ENCODE measurements at places on chromosomes 5 and 9.

DNA sequence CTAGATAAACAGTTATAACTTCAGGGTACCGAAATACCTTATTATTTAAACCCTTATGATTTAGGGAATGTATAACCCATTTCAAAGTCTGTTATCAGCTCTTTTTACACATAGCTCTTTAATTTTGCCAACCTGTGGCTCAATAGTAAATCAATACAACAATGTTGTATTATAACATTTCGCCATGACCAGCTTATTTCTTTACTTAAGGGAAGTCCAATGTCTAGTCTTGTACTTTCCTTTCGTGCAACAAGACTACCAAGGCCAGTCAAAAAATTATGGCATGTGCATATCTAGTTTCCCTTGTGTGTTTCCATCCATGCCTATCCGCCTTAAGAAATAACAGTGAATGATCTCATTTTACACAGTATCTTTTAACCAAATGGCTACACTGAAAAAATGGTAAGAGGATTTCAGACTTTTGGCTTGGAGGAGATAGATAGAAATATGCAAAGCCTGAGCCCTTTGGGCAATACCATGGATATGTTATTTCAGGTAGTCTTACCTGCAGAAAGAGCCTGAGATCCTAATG is 239.5 kb upstream of the RPS23 start:
- DNase-seq: no peak

DNA sequence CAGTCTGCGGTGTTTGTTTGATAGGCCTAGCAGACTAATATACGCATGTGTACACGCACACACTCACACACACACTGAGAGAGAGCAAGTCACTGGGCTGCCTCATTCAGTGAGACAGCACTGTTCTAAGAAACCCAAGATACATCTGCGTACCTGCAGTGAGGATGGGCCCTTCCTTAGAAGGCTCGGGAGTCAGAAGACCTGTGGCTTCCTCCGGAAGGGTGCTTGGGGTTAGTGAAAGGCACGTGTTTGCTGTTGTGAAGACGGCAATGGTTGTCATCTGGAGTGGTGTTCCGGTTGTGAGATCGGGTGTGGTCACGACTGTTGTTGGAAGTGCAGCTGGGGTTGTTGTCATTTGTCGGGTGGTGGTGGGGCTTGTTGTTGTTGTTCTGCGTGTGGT is 11.7 kb downstream of the TIMD4 start:
- no peak for DNase-seq

DNA sequence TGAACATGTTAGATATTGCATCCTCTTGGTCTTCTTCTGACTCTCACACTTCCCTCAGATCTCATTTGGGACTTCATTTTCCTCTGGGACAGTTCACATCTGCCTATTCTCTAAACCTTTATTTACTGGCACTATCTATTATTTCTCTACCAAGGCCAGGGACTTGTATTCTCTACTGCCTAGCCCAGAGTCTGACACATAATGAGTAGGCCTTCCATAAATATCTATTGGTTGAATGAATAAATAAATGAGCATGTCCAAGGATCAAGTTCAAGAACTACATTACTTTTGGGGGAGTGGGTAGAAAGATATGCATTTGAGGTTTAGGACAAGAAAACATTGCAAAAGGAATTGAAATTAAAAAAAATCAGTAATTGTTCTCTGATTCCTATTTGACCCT is 250.3 kb downstream of the TRIM32 start:
- no peak for DNase-seq

- no peak for DNase-seq
Measured at GRCh38 chr5:39058178-39058921, 15.8 kb downstream of the RICTOR start.

DNA sequence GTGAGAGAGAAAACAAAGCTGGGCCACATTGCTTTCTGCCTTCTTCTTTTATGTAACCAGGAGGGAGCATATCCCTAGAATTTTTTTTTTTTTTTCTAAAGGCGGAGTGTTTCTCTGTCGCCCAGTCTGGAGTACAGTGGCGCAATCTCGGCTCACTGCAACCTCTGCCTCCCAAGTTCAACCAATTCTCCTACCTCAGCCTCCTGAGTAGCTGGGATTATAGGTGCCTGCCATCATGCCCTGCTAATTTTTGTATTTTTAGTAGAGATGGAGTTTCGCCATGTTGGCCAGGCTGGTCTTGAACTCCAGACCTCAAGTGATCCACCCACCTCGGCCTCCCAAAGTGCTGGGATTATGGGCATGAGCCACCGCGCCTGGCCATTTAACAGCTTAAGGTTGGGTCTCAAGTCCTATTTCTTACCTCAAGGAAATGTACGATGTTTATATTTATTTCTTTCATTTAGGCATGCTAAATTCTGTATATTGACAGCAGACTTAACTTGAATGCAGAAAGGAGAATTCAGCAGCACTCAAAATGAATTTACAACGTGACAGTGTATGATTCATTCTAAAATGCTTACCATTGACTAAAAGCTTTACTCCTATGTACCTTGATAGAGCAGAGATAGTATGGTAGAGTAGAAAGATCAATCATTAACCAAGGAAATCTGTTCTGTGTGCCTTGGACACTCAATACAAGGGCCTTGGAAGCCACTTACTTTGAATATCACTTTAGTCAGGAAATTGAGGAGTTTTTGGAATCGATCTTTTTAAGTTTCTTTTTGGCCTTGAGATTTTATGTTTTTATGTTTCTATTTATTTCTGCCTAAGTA is 100.9 kb downstream of the F2RL2 start:
- no peak for DNase-seq

DNA sequence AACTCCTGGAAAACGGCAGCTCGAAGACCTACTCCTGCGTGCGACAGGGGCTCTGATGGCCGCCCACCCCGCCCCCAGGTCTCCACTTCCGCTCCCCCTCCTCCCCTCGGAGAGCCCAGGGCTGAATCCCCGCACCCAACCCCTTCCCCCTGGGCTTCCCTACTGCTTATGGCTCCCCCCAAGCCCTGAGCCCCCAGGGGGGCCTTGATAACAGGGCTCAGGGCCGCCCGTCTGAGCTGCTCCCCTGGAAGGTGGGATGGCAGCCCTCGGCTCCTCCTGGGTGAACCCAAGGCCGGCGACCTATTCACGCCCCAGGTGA is 30.4 kb downstream of the GLT6D1 start:
- no peak for DNase-seq

GRCh38 chr5:148029131-148029530 is 34.6 kb upstream of the SPINK5 start:
- no peak for DNase-seq

DNA sequence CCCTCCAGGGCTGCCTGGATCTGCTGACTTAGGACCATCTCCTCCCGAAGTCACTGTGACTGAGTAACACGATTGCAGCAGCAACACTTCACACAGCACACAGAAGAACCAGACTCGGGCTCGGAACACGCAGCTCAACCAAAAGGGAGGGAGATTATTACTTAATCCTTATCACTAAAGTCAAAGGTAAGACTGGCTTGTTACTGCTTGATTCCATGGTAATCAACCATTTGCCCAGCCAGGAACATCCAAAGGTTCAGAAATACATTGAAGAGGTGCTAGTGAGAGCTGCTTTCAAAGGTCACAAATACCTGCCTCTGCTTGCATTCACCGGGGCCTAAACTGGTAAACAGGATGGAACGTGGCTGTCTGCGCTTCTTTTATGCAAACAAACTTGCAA is 7.7 kb downstream of the FBP1 start:
- DNase-seq: no peak

GRCh38 chr9:129949821-129950220 is 93.2 kb downstream of the FNBP1 start:
- no peak for DNase-seq

DNA sequence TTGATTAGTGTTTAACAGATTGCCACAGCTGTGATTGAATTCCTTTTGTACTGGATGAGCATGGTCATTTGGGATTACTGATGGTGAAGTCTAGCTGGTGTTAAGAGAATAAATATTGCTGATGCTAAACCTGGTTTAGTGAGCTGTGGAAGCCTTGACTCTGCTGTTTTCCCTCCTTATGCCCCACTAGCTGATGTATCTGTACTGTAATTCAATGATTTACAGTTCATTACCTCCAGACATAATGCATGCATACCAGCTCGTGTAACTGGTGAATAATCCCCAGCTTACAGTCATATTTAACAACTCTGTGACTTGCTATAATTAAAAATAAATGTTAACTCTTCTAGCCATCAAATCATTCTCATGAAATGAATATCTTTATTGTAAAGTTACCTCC is 1.7 kb upstream of the CMYA5 start:
- no peak for DNase-seq

DNA sequence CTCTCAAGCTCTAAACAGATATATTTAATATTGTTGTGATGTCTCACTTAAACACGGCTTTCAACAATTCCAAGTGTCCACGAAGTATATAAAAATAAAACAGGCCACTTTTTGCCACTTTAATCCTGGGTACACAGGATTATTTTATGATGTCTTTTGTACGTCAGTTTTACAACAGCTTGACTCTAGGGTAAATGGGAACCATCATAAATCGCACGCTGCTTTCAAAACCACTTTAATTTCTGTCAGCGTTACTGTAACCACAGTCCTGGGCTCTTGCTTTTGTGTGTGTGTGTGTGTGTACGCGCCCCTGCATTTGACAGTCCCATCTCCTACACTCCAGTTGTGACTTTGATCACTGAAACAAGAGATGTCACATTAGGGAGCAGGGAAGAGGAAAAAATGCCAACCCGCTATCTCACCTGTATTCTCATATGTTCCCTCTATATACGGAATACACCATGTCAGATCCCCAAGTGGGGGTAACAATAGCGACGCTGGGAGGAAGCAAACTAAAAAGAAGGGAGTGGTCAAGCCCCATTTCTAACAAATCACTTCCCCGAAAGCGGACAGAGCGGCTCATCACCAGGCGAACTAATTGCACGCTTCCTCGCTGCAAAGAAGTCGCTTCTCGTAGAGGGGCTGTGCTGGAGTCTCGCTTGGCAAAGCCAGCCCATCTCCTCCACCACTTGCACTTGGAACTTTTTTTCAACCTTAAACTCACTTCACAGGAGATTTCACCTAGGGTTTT is 1.2 kb downstream of the BNC2 start:
- no peak for DNase-seq

- no peak for DNase-seq
Measured at GRCh38 chr5:181063514-181063913, 23.4 kb downstream of the BTNL9 start.

- no peak for DNase-seq
Measured at GRCh38 chr5:114789773-114790402, 379.8 kb downstream of the TRIM36 start.

DNA sequence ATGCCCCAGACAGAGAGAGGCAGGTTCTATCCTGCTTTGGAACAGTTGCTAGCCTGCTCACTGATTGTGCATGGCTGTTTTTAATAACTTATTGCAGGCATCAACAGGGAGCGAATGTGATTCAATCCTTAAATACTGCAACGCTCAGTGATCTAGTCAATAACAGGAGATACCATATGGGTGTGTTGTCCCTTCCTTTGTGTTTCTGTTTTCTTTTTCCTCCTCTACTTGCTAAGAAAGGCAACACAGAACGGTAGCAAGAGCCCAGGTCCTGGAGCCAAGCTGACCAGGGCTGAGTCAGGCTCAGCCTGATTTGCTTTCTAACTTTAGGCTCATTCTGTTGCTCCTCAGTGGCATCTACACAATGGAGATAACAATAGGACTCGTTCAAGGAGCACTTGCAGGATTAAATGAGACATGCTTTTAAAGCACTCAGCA is 98.6 kb upstream of the EQTN start:
- no peak for DNase-seq

DNA sequence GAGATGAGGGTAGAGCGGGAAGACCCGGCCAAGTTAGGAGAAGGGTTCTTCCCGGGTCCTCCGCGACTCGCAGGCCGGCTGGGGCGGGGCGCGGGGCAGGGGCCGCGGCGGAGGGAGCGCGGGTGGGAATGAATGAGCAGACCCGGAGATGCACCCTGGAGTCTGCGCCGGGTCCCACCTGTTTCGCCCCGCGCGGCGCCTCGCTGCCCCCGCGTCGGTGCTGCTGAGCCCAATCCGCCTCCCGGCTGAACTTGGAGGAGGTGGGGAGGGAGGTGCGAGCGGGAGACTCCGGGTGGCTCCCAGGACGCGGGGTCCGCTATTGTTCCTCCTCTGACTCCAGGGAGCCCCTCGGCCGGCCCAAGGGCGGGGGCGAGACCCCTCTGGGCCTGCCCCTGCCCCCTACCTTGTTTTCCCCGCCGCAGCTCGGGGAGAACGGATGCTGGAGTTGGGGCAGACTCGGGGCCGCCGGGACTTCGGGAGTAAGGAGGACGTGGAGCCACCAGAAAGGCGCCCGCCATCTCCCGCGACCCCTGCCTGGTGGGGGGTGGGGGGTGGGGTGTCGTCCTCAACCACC is 659 bp downstream of the RAI14 start:
- peak; percentile 2 for DNase-seq

GRCh38 chr9:126290871-126291270 is 35.8 kb upstream of the MVB12B start:
- no peak for DNase-seq

GRCh38 chr5:73103870-73104299 is 16.5 kb upstream of the TMEM171 start:
- no peak for DNase-seq

- no peak for DNase-seq
Measured at GRCh38 chr5:118736396-118736795, 252.0 kb downstream of the DTWD2 start.

DNA sequence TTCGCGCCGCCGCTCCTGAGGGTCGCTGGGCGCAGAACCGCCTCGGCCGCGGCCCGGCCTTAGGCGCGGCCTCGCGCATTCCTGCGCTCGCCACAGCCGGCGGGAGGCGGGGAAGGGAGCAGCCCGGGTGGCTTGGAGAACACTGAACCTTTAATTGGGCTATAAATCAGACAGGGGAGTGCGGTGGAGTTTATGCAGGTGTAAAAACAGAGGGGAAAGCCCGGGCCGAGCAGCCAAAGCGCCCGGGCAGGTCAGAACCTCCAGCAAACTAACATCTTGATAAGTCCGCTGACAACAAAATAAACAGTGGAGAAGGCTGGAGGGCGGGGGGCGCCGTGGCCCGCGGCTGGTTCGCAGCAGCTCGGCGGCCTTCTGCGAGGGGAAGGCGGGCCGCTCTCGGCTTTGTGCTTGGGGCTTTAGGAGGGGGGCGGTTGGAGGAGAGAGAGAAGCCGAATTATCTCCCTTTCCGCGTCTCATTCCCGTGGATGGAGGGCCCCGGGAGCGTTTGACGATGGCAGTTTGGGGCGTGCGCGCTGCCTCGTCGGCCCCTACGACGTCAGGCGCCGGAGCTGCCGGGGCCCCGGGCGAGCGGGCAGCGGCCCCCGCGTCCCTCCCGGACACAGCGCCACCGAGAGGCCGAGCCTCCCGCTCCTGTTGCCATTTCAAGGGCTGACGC is 11.3 kb downstream of the FOXD1 start:
- DNase-seq: no peak

- DNase-seq: no peak
Measured at GRCh38 chr5:136066661-136067271, 38.0 kb downstream of the TGFBI start.

DNA sequence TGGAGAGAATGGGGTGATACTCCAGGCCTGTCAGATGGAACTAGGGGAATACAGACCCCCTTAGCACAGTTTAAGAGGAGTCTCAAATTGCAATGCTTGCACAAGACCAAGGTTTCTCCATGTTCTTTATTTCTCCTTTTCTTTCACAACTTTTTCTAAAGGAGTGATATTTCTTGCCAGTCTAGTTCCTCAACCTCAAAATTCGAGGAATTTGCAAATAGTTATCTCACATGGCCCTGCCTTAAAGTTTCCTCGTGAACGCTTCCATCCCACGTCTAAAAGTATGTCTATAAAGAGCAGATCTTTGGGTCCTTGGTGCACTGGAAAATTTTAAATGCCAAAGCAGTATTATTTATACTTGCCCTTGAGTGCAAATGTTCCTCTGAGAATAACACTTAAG is 373.8 kb upstream of the KLF4 start:
- DNase-seq: no peak
